ENCODE measurements at places on chromosomes 7 and 10.

DNA sequence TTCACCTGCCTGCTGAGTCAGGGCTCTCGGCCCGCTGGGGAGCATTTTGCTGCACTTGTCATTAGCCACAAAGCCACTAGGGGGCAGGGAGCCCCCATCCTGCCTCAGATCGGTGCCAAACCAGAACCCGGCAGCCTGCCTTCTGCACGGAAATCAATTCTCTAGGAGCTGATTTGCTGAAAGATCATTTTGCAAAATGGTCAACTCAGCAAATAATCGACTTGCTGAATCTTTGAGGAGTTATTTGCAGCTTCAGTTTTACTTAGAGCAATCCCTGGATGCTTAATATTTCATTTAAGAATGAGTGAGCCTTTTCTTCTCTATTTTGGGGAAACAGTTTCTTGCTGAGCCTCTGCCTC lies 1.7 kb upstream of the GIMAP8 start:
- peak; percentile 34 for DNase-seq

- no peak for DNase-seq
Measured at GRCh38 chr10:123869020-123869414, 22.6 kb downstream of the CPXM2 start.

- peak; percentile 31 for DNase-seq
Measured at GRCh38 chr7:2621948-2622640, 9.7 kb upstream of the TTYH3 start.

- DNase-seq, result peak; percentile 14
Measured at GRCh38 chr7:24024276-24025068, 259.5 kb upstream of the NPY start.

DNA sequence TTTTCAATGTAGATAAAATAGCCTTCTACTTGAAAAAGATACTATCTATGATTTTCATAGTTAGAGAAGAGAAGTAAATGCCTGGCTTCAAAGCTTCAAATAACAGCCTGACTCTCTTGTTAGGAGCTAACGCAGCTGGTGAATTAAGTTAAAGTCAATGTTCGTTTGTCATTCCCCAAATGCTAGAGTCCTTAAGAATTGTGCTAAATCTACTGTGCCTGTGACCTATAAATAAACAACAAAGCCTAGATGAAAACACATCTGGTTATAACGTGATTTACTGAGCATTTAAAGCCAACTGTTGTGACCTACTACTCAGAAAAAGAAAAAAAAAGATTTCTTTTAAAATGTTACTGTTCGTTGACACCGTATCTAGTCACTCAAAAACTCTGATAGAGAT lies 134.7 kb downstream of the POLR1F start:
- no peak for DNase-seq

Measured in fibroblast of skin of abdomen (primary cell).